Hepatocyte (in vitro differentiated cells): ENCODE measurements at places on chromosomes 1 and 21. TPM values are rescaled to one million over a fixed set of nuclear protein-coding genes. Genes with fewer than 3 reads are reported as not detected.

DNA sequence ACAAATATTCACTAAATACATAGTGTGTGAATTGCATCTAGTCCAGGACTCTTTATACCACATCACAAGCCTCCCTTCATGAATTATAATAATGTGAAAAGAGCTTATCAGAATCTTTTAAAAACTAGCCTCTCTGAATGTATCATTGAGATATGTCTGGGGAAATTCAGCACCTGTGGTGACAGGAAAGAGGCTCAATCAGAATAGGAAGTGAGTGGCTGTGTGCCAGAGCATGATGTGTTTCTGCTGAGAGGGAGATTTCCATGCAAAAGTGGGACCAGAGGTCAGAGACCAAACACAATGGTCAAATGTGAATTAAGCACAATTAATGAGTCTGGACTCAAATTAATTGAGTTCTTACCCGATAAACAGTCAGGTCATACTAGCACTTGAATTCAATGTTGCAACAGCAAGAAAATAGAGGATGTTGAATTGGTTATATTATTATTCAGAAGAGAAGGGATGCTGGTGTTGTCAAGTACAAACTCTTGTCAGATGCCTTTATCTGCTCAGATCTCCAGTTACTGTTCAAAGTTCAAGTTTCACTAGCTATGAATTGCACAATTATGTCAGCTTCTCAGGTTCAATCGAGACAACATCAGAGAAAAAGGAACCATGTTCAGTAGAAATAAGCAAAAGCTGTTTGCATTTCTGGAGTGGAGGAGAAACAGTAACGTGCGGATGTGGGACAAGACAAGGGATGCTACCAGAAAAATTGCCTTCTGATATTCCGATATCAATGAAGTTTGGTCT lies 226.2 kb downstream of the ZNF326 start:
- H3K36me3 ChIP-seq = no peaks in the 10 kb centered on the region
- no peak for DNase-seq
- H3K4me1 ChIP-seq = peaks cover 20% of the 10 kb centered on the region

GRCh38 chr1:53395671-53396215 lies 63.5 kb upstream of the DMRTB1 start:
- H3K27me3 ChIP-seq = no peaks in the 10 kb centered on the region
- no peak overlapping the region for H3K27ac ChIP-seq
- no peaks in the 10 kb centered on the region for H3K4me1 ChIP-seq
- H3K4me3 ChIP-seq = no peak overlapping the region
- DNase-seq = no peak
- H3K36me3 ChIP-seq = no peaks in the 10 kb centered on the region

DNA sequence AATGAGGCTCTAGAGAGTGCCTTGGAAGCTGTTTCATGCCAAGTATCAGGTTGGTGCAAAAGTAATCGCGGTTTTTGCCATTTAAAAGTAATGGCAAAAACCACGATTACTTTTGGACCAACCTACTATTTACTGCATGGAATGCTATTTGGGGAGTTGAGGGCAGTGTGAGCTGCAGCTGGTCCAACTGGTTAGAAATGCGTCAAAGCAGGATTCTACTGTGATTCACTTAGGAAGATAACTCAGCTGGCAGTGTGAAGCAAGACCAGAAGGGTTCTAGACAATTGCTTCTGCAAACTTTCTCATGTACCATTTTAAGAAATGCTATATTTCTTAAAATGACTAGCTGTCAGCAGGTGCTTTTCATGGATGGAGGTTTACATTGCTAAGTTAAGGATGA lies 21.2 kb upstream of the PLA2G2C start:
- no peak overlapping the region for H3K4me3 ChIP-seq
- H3K36me3 ChIP-seq = no peaks in the 10 kb centered on the region
- H3K27me3 ChIP-seq = no peaks in the 10 kb centered on the region
- no peak for DNase-seq

DNA sequence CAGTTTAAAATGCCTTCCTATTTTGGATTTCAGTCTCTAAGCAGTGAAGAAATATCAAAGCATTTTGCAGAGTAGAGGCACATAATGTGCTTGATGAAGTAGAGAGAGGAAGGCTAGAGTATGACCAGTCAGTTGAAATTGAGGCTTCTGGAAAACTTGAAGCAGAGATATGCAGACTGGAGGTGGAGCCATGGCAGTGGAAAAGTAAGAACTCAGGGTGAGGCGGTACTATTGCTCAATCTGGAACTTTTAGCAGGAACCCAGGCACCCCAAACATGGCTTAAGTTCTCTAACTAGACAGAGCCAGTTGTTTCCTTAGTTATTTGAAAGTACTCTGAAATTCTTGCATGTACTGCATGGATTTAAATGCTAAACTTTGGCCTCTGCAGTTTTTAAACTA lies 288.6 kb downstream of the HHAT start:
- no peak overlapping the region for H3K4me3 ChIP-seq
- no peak overlapping the region for H3K27ac ChIP-seq
- no peak for DNase-seq
- no peaks in the 10 kb centered on the region for H3K4me1 ChIP-seq

- no peaks in the 10 kb centered on the region for H3K4me1 ChIP-seq
- H3K36me3 ChIP-seq = no peaks in the 10 kb centered on the region
These were observed 1.4 kb downstream of the PTPN7 start for GRCh38 chr1:202158810-202159533.

Gene TMEM52
- 3.6 and 5.8 TPM in 2 replicates for total RNA-seq

Gene CXADR
- total RNA-seq = 88.9 and 93.4 TPM in 2 replicates

- no peak for DNase-seq
- H3K4me3 ChIP-seq = no peak overlapping the region
- no peak overlapping the region for H3K27ac ChIP-seq
- H3K4me1 ChIP-seq = no peaks in the 10 kb centered on the region
- no peaks in the 10 kb centered on the region for H3K36me3 ChIP-seq
- no peaks in the 10 kb centered on the region for H3K27me3 ChIP-seq
These were observed 153.3 kb upstream of the LYPLAL1 start for GRCh38 chr1:219020386-219020785.

Gene ATP8B2
- total RNA-seq = 30.1 and 42.0 TPM in 2 replicates

- H3K27me3 ChIP-seq = no peaks in the 10 kb centered on the region
- no peak overlapping the region for H3K27ac ChIP-seq
- no peaks in the 10 kb centered on the region for H3K36me3 ChIP-seq
- DNase-seq = peak; percentile 74
- H3K4me1 ChIP-seq = peaks cover 5% of the 10 kb centered on the region
These were observed 27.6 kb downstream of the CD244 start for GRCh38 chr1:160834945-160835565.

DNA sequence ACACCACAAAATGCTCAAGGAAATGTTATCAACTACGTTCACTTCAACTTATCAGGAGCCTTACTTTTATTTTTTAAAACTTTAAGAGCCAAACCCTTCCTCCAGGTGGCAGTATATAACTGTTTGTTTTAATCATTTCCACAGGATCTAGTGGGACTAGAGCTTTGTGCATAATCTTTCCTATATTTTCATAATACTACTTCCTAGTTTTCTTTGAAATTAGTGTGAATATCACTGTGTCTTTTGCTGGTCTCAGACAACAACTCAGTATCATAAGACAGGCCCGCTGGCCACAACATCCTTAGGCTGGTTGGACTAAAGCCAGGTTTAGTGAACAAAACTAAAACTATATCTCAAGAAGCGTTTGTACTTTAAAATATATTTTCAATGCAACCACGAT lies 145.5 kb downstream of the TIAM1 start:
- no peaks in the 10 kb centered on the region for H3K27me3 ChIP-seq
- peaks cover 7% of the 10 kb centered on the region for H3K4me1 ChIP-seq
- DNase-seq = peak; percentile 63
- H3K4me3 ChIP-seq = no peak overlapping the region
- H3K36me3 ChIP-seq = no peaks in the 10 kb centered on the region

DNA sequence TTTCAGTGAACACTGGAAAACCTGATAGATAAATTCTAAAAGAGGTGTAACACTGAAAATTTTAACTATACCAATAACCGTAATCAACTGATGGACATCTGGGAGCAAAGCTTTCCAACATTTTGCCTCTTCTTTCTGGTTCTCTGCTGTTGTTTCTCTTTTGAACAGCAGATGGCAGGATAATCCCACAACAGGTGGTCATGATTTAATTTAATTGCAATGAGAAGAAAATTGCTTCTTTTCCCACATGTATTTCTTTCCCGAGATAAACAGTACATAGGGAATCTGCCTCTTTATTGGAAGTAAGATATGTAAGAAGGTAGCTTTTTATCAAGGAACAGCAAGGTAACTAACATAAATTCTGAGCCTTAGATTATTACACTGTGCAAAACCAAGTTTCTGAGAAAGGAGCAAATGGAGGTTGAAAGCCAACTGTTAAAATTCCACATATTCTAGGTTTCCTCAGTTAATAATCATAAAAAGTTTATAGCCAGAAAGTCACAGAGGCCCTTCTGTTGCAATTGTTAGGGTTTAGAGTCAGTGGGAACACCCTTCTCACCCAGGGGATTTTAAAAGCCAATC lies 72.9 kb downstream of the RPS6KA1 start:
- no peak overlapping the region for H3K27ac ChIP-seq
- H3K4me3 ChIP-seq = no peak overlapping the region
- no peaks in the 10 kb centered on the region for H3K27me3 ChIP-seq
- H3K4me1 ChIP-seq = no peaks in the 10 kb centered on the region
- H3K36me3 ChIP-seq = no peaks in the 10 kb centered on the region

Gene SFPQ
- 138 and 183 TPM in 2 replicates for total RNA-seq

Gene DNAJC6
- 5.7 and 11.2 TPM in 2 replicates for total RNA-seq

GRCh38 chr1:56758135-56758534 lies 61.1 kb downstream of the FYB2 start:
- DNase-seq = peak; percentile 21
- H3K27ac ChIP-seq = no peak overlapping the region
- no peaks in the 10 kb centered on the region for H3K4me1 ChIP-seq
- no peaks in the 10 kb centered on the region for H3K36me3 ChIP-seq
- no peaks in the 10 kb centered on the region for H3K27me3 ChIP-seq

Gene KLHDC9
- total RNA-seq = 1.4 and 3.9 TPM in 2 replicates

Gene PEAR1
- 5.3 and 6.1 TPM in 2 replicates for total RNA-seq

DNA sequence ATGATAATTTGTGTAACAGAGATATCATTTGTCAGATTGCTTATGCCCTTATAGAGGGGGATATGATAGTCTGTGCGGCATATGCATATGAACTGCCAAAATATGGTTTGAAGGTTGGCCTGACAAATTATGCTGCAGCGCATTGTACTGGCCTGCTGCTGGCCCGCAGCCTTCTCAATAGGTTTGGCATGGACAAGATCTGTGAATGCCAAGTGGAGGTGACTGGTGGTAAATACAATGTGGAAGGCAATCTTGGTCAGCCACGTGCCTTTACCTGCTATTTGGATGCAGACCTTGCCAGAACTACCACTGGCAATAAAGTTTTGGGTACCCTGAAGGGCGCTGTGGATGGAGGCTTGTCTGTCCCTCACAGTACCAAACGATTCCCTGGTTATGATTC lies 82.4 kb downstream of the ZMYM4 start:
- H3K4me1 ChIP-seq = no peaks in the 10 kb centered on the region
- DNase-seq = no peak
- H3K27me3 ChIP-seq = no peaks in the 10 kb centered on the region
- H3K36me3 ChIP-seq = no peaks in the 10 kb centered on the region

Gene TMPRSS3
- 1.4 and 1.7 TPM in 2 replicates for total RNA-seq

- H3K36me3 ChIP-seq = no peaks in the 10 kb centered on the region
- no peak overlapping the region for H3K27ac ChIP-seq
- H3K27me3 ChIP-seq = no peaks in the 10 kb centered on the region
- no peak for DNase-seq
- no peak overlapping the region for H3K4me3 ChIP-seq
These were observed 14.0 kb downstream of the ZNF496 start for GRCh38 chr1:247317702-247318101.

DNA sequence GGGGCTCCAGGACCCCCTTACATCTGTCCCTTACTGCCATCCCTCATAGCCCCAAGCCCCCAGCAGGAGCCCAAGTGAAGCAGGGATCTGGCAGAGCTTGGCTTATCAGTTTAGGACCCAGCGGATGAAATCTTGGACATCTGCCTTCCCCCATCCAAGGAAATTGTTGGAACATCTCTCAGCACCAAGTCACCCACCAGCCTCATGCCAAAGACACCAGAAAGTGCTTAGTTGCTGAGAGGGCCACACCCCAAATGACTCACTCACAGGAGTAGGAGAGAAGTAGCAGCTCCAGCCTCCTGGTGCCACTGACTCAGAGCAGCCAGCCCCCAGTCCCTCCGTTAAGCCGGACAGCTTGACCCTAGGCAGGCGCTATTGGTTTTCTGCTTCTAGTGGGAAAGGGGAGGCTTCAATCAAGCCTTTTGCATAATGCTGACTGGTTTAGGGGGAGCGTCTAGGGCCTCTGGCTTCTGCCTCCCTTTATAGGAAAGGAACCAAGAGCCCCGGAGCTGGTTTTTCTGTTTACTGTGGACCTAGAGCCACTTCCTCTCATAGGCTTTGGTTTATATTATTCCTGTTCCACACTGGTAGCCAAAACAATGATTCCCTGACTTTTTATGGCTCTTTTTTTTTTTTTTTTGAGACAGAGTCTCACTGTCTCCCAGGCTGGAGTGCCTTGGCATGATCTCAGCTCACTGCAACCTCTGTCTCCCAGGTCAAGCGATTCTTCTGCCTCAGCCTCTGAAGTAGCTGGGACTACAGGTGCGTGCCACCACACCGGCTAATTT lies 114.2 kb upstream of the IPO9 start:
- peak overlapping the region; percentile 87 for H3K27ac ChIP-seq
- no peaks in the 10 kb centered on the region for H3K27me3 ChIP-seq
- no peak overlapping the region for H3K4me3 ChIP-seq
- no peaks in the 10 kb centered on the region for H3K36me3 ChIP-seq
- peaks cover 46% of the 10 kb centered on the region for H3K4me1 ChIP-seq

Gene DCDC2B
- total RNA-seq = not detected in 2 replicates

DNA sequence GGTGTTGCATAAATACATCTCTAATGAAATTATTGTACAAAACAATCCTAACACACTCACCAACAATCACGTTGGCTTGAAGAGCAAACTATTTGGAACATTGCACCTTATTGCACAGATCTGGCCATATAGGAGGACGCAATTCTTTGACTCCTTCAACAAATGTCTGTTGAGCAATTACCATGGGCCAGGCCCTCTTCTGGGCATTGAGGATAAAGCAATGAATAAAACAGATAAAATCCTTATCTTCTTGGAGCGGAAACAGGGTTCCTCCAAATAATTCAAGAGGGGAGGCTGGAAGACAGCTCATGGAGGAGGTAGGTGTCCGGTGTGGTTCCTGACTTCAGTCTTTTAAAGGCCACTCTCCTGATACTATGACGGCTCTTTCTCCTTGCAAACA lies 43.3 kb downstream of the PAX7 start:
- no peak overlapping the region for H3K4me3 ChIP-seq
- DNase-seq = no peak
- peaks cover 2% of the 10 kb centered on the region for H3K4me1 ChIP-seq
- H3K27me3 ChIP-seq = peaks cover 42% of the 10 kb centered on the region

DNA sequence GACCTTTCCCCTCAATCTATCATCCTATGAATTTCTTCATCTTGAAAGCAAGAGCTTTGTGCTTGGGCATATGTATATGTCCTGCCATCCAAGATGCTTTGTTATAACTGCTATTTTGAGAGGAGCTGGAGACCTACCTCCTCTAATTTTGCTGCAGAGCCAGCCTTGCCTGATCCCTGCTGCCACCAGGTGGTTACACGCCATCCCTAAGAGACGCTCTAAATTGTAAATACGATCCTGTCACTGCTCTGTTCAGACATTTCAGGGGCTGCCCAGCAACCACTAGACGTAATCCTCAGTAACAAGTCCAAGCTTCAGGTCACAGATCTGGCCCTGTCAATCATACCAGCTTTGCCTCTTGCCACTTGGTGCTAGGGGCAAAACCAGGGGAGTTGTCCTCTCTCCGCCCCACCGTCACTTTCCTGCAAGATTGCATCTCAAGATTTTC lies 32.9 kb downstream of the GPA33 start:
- DNase-seq = peak; percentile 65
- H3K4me1 ChIP-seq = no peaks in the 10 kb centered on the region
- H3K36me3 ChIP-seq = no peaks in the 10 kb centered on the region
- H3K27me3 ChIP-seq = no peaks in the 10 kb centered on the region
- H3K4me3 ChIP-seq = no peak overlapping the region

Gene PTTG1IP
- total RNA-seq = 344 and 348 TPM in 2 replicates

Gene OR6N1
- not detected in 2 replicates for total RNA-seq

Gene GPATCH2
- total RNA-seq = 21.7 and 22.5 TPM in 2 replicates
